ENCODE measurements at places on chromosomes 1 and 21.
A peak's percentile ranks its signal among the peaks of the same experiment; 100 is the strongest.

- no peak for DNase-seq
Observed at GRCh38 chr21:32529679-32530078, 55.6 kb downstream of the TCP10L start.

- no peak for DNase-seq
Observed at GRCh38 chr1:165647970-165648369, 16.9 kb downstream of the MGST3 start.

DNA sequence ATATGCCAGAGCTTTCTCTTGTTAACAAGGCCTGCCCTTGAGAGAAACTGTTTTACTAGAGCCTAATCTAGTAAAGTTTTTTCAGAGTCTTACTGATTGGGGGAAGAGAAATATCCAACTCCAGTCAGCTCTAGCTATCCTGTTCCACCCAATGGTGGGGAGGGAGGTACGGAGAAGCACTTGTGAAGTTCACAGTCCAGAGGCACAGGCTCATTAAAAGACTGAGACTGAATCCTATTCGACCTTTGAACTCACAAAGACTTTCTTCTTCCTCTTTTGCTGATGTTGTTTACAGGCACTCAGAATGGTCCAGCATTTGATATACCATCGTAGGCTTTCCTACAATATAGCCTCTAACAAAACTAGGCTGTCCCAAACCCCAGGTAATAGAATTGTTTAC lies 15.5 kb upstream of the SFT2D2 start:
- DNase-seq = no peak

DNA sequence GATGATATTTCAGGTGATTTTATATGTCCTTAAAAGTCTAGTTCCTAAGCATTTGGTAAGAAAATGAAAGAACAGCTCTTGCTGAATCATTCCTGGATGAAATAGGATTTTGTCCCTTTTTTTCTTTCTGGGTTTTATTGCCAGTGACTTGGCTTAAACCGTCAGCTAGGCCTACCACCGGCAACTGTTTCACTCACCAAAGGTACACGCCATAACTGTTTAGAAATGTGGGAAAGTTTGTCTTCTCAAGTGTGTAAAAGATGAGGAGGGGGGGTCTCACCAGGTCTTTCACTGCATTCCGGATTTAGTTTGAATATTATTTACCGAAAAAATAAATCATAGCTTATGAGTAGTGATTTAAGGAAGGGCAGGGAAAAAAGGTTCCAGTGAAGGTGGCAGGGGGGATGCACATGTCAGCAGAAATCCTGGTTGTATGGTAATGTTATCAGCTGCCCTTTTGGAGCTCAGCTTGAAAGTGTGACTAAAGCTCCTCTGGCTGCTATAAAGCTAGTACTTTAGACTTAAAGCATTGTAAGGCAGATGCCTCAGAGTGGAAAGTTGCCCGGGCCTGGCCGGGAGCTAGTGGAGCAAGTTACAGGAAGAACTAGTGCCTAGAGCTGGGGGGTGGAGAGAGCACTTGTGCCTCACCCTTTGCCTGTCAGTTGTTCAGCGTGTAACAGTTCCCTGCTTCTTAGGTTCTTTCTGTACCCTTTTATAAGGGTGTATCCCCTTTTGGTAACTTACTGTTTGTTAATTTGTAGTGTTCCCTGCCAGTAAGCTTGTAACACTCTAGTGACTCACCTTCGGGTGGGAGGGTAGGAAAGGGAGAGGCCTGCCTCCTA lies 3.1 kb downstream of the ATP1A1 start:
- DNase-seq = peak; percentile 44

DNA sequence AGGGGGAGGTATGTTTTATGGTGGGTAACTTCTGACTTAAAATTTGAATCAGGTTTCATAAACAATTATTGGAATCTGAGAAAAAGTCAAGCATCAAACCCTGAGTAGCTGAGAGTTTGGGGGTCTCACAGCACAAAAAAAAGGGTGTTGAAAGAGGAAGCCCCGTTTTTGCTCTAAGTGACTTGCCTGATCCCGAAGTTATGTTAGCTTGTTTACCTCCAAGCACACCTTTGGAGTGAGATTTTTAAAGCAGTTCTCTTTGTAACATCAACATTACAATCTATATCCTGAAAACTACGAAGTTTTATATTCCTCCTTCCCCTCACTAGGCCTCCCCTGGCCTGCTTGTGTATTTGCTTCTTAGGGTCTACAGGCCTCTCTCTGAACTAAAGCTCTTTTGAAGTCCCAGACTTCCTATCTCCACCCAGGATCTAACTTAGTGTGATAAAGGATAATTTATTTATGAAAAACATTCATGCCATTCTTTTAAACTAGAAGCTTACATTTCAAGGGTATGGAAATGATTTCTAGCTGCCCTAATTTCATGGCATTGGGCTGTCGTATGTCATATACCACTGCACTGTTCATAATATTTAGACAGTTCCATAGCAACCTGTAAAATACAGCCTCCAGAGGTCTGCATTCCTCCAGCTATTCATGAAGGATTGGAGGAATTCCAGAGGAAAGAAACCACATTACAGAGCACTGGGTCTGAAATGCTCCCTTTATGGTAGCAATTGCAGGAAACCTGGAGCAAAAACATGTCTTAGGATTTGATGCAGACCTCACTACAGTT lies 36.1 kb upstream of the RGS1 start:
- DNase-seq = no peak

- no peak for DNase-seq
Observed at GRCh38 chr1:17414022-17414421, 25.5 kb downstream of the RCC2 start.
